Vagina (tissue), 2 donors: ENCODE measurements at places on chromosomes 12 and 14.

- no peak for DNase-seq
Measured at GRCh38 chr12:26868447-26869103, 35.6 kb upstream of the ITPR2 start.

- no peak for DNase-seq
Measured at GRCh38 chr14:80627745-80628144, 313.8 kb downstream of the CEP128 start.

DNA sequence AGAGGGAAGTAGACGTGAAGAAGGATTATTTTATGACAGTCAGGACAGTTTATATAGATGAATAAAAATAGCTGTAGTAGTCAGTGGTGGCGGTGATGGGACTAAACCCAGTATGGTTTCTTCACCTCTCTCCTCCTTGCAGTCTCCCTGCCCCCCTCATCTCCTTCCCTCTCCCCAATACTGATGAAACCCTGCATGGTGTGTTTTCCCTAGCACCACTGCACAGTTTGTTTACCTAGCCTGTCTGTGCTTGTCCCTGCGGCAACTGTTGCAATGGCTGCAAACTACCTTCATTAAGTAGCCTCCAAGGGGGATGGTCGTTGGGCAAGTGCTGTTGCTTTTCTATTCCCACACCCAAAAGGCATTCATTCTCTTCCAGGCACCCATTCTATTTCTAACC lies 14.7 kb downstream of the PCBP2 start:
- DNase-seq, result no peak

- no peak for DNase-seq
Measured at GRCh38 chr12:49895773-49896172, 7.9 kb downstream of the FAIM2 start.

DNA sequence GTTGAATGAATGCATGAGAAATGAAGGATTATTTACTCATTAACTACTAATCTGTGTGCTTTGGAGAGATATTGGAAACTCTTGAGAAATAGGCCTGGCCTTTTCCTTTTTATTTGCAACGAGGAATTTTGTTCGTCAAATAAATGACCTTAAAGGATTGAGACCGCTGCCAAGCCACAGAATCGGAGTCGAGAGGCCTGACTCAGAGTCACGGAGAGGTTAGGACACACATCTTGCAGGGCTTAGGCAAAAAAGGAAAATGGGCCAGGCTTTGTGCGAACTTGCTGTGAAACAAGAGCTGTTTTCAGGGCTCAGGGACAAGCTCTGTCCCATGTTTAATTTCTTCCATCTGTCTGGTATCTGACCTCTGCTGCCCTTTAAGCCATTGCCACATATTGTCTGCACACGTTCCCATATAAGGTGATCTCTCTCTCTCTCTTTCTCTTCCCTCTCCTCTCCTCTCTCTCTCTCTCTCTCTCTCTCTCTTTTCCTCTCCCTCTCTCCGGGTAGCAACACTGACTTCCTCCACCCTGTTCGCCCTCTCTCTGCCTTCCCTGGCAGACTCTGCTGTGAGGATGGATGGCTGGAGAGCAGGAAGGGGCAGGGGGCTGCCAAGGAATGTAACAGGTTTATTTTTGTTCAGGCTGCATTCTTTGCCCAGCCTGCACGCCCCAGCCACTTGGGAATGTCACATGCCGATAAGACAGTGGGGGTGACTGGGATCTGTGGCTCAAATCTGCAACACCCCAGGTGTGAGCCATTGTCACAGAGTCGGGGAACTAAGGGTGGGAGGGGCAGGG lies 14.9 kb upstream of the IFT81 start:
- peak; percentile 99 for DNase-seq

- DNase-seq, result no peak
Measured at GRCh38 chr12:51932218-51933076, 19.1 kb upstream of the ACVR1B start.
